ENCODE measurements at places on chromosomes 3 and 15.
A peak's percentile ranks its signal among the peaks of the same experiment; 100 is the strongest.

- peak; percentile 49 for DNase-seq
Observed at GRCh38 chr3:178703268-178703975, 167.2 kb downstream of the KCNMB2 start.

DNA sequence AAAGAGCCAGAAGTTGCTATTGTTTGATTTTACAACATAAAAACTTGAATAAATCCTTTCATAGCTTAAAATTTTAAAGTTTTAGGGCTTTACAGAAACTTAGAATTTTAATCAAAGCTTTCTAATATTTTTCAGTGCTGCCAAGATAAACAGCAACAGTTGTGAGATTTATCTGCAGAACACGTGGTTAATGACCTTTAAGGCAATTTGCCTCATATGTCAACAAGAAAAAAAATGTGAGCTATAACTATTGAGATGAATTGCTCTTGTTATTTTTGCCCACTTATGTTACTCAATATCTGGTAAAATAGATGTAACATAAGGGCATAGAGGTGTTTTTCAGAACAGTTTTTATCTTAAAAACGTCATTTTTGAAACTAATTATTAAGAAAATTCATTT, 96.7 kb upstream of the NECTIN3 start:
- DNase-seq = no peak

DNA sequence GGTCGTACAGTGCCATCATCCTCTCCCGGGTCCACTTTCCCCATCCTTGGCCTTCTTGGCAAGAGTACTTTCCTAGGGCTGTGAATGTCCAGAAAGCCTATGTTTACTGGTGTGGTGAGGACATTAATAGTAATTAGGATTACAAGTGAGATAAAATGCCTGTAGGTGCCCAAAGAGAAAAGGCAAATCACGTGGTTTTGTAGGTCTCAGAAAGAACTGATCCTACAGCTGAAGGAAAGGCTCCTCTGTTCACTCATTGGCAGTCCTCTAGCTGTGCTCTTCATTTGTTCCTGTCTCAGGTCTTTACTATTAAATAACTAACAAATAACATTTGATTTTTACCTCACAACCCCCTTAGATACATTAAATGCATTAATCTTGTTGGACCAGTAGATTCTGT, 220.1 kb upstream of the CBLB start:
- no peak for DNase-seq

- DNase-seq = no peak
Observed at GRCh38 chr3:31892916-31893573, 88.0 kb downstream of the OSBPL10 start.

GRCh38 chr15:22228101-22228762, 147.9 kb downstream of the OR4M2 start:
- no peak for DNase-seq

DNA sequence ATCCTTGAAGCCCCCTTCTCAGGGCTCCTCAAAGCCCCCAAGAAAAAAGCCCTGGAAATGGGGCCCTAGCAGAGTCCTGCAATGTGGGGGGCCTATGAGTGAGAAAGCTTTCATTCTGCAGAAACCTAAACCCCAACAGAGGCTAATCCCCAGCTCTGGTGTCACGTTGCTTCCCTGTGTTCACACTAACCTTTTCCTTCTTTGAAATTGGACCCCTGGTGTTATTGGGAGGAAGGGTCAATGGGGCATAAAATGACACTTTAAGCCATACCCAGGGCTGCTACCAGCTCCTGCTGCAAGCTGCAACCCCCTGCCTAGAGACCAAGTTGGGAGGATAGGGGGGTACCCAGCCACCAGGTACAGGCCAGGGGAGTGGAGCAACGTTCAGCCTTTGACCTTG, 2.1 kb downstream of the CYP1A2 start:
- no peak for DNase-seq

DNA sequence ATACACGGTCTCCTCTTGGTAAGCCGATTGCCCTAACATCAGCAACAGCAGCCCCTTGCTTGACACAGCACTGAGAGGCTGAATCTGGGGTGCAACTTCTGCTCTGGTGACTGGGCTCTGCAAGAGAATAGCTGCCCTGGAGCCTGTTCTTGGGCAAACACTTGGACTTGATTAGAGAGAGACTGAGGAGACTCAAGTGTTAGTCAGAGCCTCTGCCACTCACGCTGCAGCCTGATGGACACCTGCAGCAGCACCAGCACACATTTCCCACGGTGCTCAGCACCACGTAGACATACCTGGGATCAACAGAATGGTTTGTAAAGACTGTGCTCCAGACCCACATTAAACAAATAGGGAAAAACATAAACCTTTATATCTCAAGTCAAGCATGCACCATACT, 35.8 kb upstream of the UMPS start:
- no peak for DNase-seq

DNA sequence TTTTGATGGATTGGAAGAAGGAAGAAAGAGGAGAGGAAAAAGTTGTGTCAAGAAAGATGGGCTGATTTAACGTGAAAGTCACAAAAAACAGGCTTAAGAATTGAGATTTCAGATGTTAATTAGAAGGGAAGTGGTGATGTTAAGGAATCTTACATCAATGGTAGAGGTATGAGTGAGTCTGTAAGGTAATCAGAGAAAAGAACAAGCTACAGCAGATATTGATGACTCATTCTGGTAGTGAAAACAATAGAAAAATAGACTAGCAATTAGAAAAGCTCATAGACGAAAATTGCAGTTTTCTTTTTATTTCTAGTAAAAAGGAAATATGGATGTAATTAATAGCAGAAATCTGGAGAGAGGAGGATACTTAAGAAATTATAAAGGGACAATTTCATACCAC, 559.6 kb downstream of the MCTP2 start:
- DNase-seq = no peak

- no peak for DNase-seq
Observed at GRCh38 chr3:47533481-47533880, 20.0 kb upstream of the ELP6 start.

DNA sequence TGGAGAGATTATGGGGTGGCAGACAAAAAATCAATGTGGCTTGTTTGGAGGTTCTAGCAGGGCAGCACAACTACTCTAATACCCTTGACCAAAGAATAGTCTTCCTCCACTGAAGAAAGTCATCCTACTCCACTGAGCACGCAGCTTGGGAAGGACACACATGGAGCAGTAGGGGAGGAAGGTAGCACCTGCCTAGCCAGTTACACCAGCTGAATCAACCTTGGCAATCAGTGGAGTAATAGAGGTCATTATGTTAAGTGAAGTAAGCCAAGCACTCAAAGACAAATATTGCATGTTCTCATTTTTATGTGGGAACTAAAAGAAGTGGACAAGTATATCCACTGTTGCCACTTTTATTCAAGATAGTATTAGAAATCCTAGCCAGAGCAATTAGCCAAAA, 555.8 kb upstream of the ALCAM start:
- DNase-seq = no peak

DNA sequence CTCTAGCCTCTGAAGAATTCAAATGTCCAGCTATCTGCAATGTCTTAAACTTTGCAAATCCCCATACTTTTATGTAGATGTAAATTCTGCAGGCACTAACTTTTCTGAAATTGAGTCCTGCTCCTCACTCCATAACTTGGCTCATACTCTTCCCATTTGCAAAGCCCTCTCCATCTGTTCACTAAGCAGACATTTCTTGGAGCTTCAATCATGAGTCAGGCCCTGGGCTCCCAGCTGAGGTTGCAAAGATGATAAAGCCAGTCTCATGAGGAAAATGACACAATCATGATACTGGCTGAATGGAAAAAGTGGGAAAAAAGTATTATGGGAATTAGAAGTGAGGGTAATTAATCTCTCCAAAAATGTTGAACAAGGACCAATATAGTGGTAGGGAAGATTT, 507.6 kb downstream of the NR2F2 start:
- no peak for DNase-seq

GRCh38 chr3:76871655-76872054, 168.2 kb upstream of the ROBO2 start:
- no peak for DNase-seq

DNA sequence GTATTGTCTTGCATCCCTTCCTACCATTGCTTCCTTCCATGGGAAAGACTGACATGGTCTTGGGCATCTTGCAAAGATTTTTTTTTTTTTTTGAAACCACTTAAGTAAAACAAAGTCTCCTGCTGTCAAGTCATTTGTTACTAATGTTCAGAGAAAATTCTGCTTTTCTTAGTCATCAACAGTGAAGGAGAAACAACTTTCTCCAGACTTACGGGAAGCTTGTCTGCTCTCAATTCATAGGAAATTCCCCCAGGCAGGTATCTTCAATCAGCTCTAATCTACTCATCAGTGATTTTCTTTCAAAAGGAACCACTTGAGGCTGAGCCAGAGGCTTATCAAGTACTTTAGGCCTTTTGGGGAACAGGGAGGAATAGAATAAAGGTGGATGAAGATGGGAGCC, 15.9 kb upstream of the DRD3 start:
- no peak for DNase-seq

GRCh38 chr3:49295489-49296058, 18.5 kb upstream of the C3orf62 start:
- peak; percentile 55 for DNase-seq

- no peak for DNase-seq
Observed at GRCh38 chr3:135860761-135861160, 104.8 kb upstream of the PPP2R3A start.

DNA sequence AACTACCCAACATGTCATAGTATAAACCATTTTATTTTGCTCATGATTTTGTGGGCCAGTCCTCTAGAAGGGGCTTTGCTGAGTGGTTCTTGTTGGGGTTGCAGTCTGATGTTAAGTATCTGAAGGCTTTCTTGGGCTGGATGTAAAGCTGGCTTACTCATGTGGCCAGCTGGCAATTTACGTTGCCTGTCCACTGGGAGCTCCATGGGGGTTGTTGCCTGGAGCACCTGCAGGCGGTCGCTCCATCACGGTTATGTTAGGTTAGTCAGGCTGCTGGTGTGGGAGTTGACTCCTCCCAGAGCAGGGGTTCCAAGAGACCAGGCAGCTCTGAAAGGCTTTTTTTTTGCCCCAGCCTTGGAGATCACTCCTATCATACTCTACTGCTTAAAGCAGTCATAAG, 98.1 kb downstream of the NR1D2 start:
- DNase-seq = no peak

- DNase-seq = no peak
Observed at GRCh38 chr3:66242788-66243464, 22.1 kb downstream of the SLC25A26 start.

- no peak for DNase-seq
Observed at GRCh38 chr15:29638781-29639180, 183.5 kb downstream of the TJP1 start.

- DNase-seq = no peak
Observed at GRCh38 chr3:126554560-126555525, 3.9 kb downstream of the C3orf22 start.

GRCh38 chr3:138376663-138377062, 28.3 kb downstream of the MRAS start:
- DNase-seq = no peak

All from AG08395 (cell line).